NCI-H1105 treated with DMSO at 0.1 percent for 48 hours (cell line): ENCODE measurements at places on chromosomes 13 and 19.

- DNase-seq: no peak
These were observed 4.3 kb upstream of the IFNL2 start for GRCh38 chr19:39263912-39264305.

DNA sequence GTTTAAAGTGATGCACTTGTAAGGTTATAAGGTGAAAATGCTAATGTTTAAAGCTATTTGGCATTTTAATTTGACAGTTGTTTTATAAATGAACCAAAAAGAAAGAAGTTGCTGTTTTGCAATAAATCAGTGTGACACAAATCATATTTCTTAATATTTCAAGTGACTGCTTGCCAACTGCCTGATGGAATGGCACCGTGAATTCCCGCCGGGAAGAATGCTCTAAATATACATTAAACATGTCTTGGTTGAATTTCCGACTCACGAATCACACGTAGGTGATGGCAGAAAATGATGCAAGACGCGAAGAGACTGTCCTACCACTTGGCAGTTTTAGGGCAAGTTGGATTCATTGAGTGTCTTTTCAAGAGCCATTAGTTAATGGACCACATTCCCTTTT, 3.1 kb upstream of the GJB2 start:
- DNase-seq: no peak

DNA sequence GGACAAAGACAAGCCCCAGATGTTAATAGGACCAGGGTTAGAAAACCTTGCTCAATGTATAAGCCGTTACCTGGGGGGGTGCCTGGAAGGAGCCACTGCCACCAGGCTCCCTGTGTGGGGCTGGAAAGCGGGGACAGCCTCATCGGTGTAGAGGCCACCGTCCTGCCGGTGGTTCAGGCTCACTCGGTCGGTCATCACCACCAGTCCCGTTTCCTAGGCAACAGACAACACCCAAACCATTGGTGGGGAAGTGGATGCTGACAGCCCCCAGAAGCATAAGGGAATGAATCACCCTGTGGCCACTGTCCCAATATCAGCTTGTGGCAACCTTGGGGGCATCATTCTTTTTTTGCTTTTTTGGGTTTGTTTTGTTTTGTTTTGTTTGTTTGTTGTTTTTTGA, 55.8 kb downstream of the CPAMD8 start:
- no peak for DNase-seq

DNA sequence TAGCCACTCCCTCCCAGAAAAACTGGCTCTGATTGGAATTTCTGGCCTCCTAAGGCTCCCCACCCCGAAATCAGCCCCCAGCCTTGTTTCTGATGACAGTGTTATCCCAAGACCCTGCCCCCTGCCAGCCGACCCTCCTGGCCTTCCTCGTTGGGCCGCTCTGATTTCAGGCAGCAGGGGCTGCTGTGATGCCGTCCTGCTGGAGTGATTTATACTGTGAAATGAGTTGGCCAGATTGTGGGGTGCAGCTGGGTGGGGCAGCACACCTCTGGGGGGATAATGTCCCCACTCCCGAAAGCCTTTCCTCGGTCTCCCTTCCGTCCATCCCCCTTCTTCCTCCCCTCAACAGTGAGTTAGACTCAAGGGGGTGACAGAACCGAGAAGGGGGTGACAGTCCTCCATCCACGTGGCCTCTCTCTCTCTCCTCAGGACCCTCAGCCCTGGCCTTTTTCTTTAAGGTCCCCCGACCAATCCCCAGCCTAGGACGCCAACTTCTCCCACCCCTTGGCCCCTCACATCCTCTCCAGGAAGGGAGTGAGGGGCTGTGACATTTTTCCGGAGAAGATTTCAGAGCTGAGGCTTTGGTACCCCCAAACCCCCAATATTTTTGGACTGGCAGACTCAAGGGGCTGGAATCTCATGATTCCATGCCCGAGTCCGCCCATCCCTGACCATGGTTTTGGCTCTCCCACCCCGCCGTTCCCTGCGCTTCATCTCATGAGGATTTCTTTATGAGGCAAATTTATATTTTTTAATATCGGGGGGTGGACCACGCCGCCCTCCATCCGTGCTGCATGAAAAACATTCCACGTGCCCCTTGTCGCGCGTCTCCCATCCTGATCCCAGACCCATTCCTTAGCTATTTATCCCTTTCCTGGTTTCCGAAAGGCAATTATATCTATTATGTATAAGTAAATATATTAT, 6.1 kb downstream of the FOSB start:
- DNase-seq: no peak

DNA sequence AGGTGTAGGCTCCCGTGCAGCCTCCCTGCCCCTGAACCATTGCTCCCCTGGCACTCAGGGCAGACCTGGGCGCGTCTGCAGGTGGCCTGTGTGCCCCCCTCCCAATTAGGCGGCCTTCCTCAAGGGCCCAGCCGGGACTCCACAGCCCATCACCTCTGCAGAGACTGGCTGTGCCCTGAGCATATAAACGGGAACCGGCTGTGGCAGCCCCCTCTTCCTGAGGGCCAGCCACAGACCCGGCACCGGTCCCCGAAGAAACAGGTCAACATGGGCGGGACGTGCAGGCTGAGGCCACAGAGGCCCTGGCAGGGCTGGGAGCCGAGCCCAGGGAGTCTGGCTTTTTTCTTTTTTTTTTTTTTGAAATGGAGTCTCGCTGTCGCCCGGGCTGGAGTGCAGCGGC, 12.0 kb downstream of the PIAS4 start:
- no peak for DNase-seq
